Temporal lobe (tissue), 4 donors: ENCODE measurements at places on chromosomes 7 and 10. TPM values are rescaled to one million over a fixed set of nuclear protein-coding genes. Genes with fewer than 3 reads are reported as not detected.

The AGR3 gene
- not detected for total RNA-seq

The SOSTDC1 gene
- total RNA-seq = 19.2 TPM

The GPR141 gene
- total RNA-seq = 0.98 TPM

The ATXN7L1 gene
- total RNA-seq = 10.3 TPM

The ARHGEF35 gene
- total RNA-seq = 0.49 TPM

The RHBDD2 gene
- 32.0 TPM for total RNA-seq

The FAM171A1 gene
- total RNA-seq = 30.7 TPM

The RBM20 gene
- total RNA-seq = 0.74 TPM

The HMX2 gene
- total RNA-seq = not detected

The LOXL4 gene
- 0.25 TPM for total RNA-seq
